ENCODE measurements at places on chromosomes 6 and 20.

GRCh38 chr6:26122005-26122388, 34.8 kb downstream of the HFE start:
- peak; percentile 42 for DNase-seq

DNA sequence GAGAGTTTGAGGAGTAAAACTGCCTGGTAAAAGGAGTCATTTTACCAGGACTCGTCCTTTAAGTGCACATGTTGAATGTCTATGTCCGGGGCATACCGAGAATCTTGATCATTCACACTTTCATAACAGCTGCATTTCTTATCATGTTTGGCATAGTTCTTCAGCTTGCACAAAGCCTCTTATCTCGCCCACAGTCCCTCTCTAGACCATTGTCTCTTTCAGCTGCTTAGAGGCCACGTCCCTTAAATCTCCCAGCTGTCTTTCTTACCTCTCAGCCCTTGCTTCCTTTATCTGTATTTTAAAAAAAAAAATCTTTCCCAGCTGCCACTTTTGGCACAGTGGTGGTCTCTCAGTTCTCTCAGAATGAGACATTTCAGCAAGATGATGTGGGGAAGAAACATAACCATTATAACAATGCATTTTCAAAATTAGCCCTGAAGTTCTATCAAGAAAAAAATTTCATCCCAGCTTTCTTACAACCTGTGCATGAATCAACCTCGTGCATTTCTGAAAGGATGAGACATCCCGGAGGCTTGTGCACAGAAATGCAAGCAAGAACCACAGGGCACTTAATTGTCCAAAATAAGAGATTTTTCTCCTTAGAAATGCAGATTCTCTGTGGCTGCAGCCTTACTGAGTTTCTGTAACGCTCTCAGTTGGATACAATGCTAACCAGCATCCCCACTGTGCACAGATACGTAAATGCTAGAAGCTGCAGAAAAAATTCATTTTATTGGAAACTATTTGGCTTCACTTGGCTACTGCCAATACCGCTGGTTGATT, 24.2 kb downstream of the RBM24 start:
- DNase-seq: no peak

- DNase-seq: no peak
Measured at GRCh38 chr6:7769702-7770101, 43.8 kb downstream of the BMP6 start.

- peak; percentile 42 for DNase-seq
Measured at GRCh38 chr6:157763129-157763903, 59.7 kb upstream of the SNX9 start.

DNA sequence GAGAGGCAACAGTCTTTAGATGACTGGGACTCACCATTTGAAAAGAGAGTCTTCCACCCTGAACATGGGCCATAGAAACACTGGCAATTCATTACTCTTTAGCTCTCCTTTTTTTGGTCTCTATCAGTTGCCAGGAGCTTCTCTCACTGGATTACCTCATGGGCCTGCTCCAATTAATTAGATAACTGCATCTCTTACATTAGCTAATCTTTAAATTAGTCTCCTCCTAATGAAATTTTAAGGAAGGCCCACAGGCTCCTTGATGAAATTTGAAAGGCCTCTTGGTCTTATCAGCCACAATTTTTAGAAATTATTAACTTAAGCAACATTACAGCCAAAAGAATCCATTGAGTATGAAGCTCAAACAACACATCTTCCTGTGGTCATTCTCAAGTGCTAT, 184.4 kb downstream of the UNC5CL start:
- DNase-seq: no peak

DNA sequence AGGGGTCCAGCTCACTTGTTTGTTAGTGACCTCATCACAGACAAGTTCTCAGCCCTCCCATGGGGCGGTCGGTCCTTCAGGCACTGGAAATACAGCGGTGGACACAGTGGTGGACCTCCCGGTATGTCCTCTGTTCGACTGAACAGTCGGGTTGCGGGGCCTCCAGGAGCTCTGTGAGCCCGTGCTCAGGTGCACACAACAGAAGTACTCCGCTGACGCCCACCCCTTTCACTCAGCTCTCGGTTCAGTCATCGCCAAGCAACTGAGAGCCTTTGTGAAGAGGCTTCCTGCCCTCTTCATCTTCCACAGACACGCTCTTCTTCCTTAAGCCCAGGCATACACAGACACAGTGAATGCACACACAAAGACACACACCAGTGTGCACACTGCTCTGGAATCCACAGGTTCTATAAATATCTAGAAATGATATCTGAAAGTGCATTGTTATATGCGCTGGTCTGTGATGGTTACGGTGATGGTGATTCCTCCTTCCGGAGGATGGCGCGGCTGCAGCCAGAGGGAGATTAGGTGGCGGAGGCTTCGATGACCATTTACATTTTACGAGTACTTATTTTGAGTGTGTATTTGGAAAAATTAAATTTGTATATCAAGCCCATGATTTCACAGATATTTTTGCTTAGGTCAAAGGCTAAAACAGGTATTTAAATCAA, 46.8 kb upstream of the BHLHE23 start:
- DNase-seq: no peak

DNA sequence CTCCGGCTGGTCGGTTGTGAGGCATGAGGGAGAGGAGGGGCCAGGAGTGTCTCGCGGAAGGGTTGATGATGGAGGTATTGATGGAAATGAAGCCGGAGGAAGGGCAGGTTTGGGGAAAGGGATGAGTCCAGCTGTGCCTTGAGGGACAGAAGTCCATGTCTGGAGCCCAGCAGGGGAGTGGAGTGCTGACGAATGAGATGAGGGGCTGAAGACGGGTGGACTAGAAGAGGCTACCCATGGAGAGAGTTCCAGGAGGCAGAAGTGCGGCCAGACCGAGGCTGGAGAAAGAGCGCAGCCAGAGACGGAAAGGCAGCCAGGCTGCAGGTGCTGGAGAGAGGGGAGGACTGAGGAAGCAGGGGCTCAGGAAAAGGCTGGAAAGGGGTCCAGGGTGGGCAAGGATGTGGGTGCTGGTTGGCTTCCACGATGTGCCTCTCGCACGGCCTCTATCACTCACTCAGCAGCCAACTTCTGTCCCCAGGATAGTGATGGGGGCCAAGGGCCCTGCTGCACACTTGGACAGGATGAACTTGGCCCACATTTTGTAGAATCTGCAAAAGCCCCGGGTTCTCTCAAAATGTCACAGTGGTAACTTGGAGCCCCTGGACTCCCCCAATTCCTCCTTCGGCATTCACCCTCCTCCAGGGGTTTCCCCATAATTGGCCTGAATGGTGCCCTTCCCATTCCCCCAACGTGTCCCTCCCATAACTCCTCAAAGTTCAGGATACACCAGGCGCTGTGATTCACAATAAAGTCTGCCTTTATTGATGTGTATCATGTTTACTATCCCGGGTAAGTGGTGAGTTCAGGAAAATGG, 627 bp upstream of the EIF6 start:
- DNase-seq: no peak

DNA sequence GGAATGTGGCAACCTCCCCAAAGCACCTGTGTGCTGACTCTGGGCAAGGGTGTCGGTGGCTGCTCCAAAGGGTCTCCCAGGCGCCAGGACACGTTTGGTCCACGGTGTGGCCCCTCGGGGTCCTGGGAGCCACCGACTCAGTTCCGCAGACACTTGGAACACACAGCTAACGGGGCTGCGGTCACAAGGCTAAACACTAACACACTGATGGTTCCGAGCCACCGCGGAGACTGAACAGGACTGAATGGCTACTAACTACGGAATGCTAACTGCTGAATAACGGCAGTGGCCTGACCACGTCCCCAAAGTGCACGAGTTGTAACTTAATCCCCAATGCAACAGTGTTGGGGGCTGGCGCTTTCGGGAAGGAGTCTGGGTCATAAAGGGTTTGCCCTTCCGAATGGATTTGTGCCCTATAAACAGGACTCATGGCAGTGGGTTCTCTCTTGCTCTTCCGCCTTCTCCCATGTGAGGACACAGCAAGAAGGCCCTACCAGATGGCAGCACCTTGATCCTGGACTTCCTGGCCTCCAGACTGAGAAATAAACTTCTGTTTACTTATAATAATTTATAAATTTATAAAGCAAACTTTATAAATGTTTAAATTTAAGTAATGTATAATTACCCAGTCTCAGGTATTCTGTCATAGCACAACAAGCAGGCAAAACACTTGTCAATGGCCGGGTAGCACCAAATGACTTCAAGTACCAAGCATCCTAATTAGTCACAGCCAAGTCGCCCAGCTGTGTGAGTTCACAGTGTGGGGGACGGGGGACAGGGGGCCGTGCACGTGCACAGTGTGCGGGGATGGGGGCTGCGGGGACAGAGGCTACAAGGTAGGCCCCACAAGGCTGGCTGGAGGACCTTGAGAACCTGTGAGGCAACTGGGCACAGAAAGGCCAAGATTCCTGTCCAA, 2.3 kb upstream of the EEF1A2 start:
- DNase-seq: no peak

DNA sequence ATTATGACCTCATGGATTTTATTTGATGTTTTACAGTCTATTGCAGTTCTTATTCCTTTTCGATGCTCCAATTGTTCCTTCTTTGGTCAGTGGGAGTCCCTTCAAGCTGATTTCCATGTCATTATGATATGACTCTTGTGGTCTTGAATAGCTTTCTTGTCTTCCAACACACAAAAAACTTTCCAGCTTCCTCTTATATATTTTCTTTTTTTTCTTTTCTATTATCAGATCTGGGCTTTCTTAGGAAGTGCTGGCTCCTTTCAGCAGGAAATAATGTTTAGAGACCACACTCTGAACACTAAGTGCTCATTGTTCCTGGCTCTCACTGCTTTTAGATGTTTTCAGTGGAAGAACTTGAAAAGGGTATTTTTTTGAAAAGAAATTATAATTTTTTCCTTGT, 3.1 kb upstream of the SLC17A1 start:
- no peak for DNase-seq

DNA sequence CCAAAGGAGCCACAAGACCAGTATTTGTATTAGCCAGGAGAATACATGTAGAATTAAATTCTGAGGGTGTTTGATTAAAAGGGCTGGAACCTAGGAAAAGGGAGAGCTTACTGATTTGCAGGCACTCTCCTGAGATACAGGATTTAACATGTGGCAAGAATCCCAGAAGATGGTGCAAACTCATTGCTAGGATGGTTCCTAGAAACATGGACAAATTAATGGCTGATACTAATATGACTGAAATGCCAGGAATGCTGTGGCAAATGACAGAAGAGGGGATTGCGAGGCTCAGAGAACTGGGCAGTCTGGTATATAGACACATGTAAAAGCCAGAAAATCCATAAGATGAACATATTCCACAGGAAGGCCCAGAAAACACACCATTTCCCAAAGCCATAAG, 118.1 kb downstream of the RWDD2A start:
- DNase-seq: no peak

- DNase-seq: no peak
Measured at GRCh38 chr6:93243231-93243778, 176.1 kb downstream of the EPHA7 start.

- DNase-seq: no peak
Measured at GRCh38 chr6:144390886-144391285, 105.8 kb downstream of the UTRN start.

- no peak for DNase-seq
Measured at GRCh38 chr6:11434565-11435326, 102.8 kb upstream of the TMEM170B start.

GRCh38 chr6:73139681-73140383, 85.5 kb downstream of the KHDC1L start:
- DNase-seq: no peak

DNA sequence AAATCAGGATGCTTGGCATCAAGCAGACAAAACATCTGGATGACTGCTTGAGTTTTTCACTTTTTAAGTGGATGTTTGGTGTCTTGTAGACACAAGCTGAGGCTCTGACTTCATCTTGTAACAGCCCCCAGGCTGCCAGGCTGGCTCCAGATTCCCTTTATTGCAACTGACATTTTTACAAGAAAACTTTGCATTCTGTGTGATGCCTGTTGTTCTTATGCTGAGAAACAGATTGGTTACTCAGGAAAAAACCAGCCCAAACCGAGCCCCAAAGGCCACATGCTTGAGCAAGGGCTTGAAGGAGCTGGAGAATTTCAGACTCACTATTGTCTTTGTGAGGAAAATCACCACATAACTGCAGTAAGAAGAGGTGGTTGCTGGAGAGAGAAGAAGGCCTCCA, 98.4 kb upstream of the PREP start:
- no peak for DNase-seq

- DNase-seq: no peak
Measured at GRCh38 chr6:36744304-36744673, 46.7 kb downstream of the RAB44 start.
